A549 treated with ZK216348 at 1 μM for 4 hours (cell line): ENCODE measurements at places on chromosomes 13 and 19. TPM values are rescaled to one million over a fixed set of nuclear protein-coding genes. Genes with fewer than 3 reads are reported as not detected.

Gene ZNF681
- not detected in 5 replicates for total RNA-seq

Gene KLK2
- 0.27 TPM in 1 of 5 replicates, not detected in the others for total RNA-seq

Gene CABP5
- not detected in 5 replicates for total RNA-seq

Gene C1QTNF9
- not detected in 5 replicates for total RNA-seq

Gene CEACAM1
- 1.3 to 2.4 TPM (median 2.3 TPM) in 5 replicates for total RNA-seq

Gene DACT3
- total RNA-seq: 0.14 to 0.74 TPM (median 0.38 TPM) in 5 replicates

Gene TEX29
- 0.39 TPM in 1 of 5 replicates, not detected in the others for total RNA-seq

Gene SNAPC2
- total RNA-seq: 16.6 to 29.5 TPM (median 28.4 TPM) in 5 replicates

Gene CD79A
- total RNA-seq: 0.51 to 1.4 TPM (median 0.67 TPM) in 5 replicates

Gene ZNF723
- not detected in 5 replicates for total RNA-seq

Gene CYP4F2
- 0.10 TPM in 1 of 5 replicates, not detected in the others for total RNA-seq

Gene SIGLEC9
- not detected in 5 replicates for total RNA-seq

Gene MBD3L2
- total RNA-seq: not detected in 5 replicates

Gene NXNL1
- total RNA-seq: not detected in 5 replicates

Gene TMEM143
- 2.3 to 5.7 TPM (median 3.9 TPM) in 5 replicates for total RNA-seq

Gene DDX49
- total RNA-seq: 34.2 to 45.5 TPM (median 42.4 TPM) in 5 replicates

Gene CLIP3
- total RNA-seq: 0.53 to 0.99 TPM (median 0.90 TPM) in 5 replicates

Gene GPR12
- not detected in 5 replicates for total RNA-seq

Gene SAE1
- total RNA-seq: 208 to 237 TPM (median 216 TPM) in 5 replicates

Gene TEX26
- total RNA-seq: not detected in 5 replicates
